ENCODE measurements at places on chromosomes 6 and 20. TPM values are rescaled to one million over a fixed set of nuclear protein-coding genes. Genes with fewer than 3 reads are reported as not detected.
A peak's percentile ranks its signal among the peaks of the same experiment; 100 is the strongest.

ECT2L gene
- not detected for total RNA-seq

LAMA5 gene
- total RNA-seq = 63.9 TPM

APOM gene
- total RNA-seq = 2.6 TPM

SLC26A8 gene
- 0.25 TPM for total RNA-seq

SNPH gene
- 0.90 TPM for total RNA-seq

NFKBIE gene
- 15.5 TPM for total RNA-seq

SLC22A3 gene
- 0.06 TPM for total RNA-seq

PI3 gene
- total RNA-seq = not detected

IL20RA gene
- total RNA-seq = not detected

RNF144B gene
- 0.15 TPM for total RNA-seq

JPH2 gene
- not detected for total RNA-seq

- DNase-seq = no peak
These were observed 6.1 kb downstream of the MMP24 start for GRCh38 chr20:35232575-35232974.

- no peak for DNase-seq
These were observed 107.5 kb downstream of the FYN start for GRCh38 chr6:111765763-111766162.

DNA sequence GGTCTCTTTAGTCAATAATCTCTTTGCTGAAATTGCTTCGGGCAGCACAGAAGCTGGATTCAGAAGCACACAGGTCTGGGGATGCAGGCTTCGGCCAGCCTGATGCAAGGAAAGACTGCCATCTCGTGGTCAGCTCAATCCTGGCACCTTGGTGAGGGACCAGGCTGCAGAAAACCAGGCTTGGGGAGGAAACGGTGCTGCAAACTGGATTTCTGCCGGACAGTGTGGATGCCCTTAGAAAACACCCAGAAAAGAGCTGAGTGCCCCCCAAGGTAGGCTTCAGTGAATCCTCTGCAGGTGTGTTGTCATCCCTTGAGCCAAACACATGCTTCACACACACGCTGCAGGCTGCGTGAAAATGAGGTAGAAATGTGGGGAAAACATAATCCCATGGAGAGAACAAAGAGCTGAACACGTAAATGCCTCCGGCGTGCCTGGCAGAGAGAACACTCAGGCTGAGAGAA, 89.8 kb upstream of the PAX1 start:
- DNase-seq = peak; percentile 84

GRCh38 chr6:140276133-140276532, 901.7 kb upstream of the CITED2 start:
- no peak for DNase-seq

- DNase-seq = no peak
These were observed 75.2 kb downstream of the SLC16A10 start for GRCh38 chr6:111162504-111162903.

- DNase-seq = no peak
These were observed 5.9 kb upstream of the UNC93A start for GRCh38 chr6:167285077-167285770.

- no peak for DNase-seq
These were observed 123.7 kb upstream of the NHSL1 start for GRCh38 chr6:138622967-138623366.

- DNase-seq = peak; percentile 57
These were observed 607.6 kb upstream of the MAN1A1 start for GRCh38 chr6:119957195-119957594.

- DNase-seq = no peak
These were observed 12.3 kb downstream of the MAP3K7 start for GRCh38 chr6:90574610-90575009.

DNA sequence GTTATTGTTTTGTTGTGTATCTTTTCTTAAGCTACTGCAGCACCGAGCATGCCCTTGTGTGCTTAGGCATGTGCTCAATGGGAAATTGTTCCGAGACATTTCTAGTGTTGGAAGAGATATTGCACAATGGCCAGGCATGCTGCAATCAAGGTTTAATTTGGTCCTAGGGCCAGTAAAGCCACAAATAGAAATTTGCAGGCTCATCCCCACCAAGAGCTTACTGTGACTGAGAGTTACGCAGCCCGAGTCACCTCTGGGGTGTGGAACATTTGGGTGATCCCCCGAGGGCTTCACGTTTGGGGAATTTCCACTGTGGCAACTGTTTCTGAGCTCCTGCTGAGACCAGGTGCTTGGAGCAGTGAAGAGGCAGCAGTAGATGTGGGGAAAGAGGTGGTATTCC, 65.8 kb downstream of the ADTRP start:
- DNase-seq = no peak

GRCh38 chr6:125195526-125195925, 42.0 kb downstream of the TPD52L1 start:
- DNase-seq = no peak

- DNase-seq = no peak
These were observed 84.9 kb downstream of the MMS22L start for GRCh38 chr6:97198046-97198565.

GRCh38 chr6:27297857-27298730, 14.0 kb downstream of the POM121L2 start:
- peak; percentile 68 for DNase-seq

DNA sequence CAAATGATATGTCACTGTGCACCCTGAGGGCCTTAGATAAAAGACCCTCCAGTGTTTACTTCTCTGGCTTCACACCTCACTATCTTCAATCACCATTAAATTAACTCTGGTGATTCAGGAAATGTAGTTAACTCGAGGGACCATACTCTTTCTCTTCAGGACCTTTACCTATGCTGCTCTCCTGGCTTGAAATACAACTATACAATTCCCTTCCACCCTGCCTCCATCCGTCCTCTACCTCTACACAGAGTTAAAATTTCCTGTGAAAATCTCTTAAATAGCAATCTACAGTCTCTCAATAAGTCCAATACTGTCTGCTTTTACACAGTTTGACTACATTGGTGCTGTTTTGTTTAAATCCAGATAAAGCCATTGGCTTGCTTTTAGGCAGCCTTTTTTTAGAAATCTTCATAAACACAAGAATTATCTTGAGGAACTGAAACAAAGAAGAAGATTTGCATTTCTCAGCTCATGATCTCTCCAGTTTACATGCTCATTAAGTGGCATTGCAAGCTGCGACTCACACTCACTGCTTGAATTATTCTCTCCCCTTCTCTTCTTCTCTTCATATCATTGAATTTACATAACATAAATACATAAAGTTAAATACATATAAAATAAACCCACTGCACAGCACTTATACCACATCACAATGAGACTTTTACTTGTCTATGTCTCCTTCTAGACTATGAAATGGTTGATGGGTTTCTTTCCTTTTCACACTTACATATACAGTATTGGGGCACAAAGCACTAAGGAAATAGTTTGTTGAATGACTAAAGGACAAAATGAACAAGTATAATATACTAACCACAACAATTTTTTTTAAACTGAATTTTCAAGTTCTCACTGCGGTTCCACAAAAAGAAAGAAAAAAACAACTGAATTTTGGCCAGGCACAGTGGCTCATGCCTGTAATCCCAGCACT, 239.0 kb upstream of the KCNQ5 start:
- DNase-seq = no peak

GRCh38 chr6:4883298-4883697, 107.1 kb downstream of the CDYL start:
- no peak for DNase-seq

- DNase-seq = no peak
These were observed 40.3 kb upstream of the IL20RA start for GRCh38 chr6:137084865-137085617.

- DNase-seq = no peak
These were observed 64.3 kb downstream of the MKKS start for GRCh38 chr20:10369723-10370090.

GRCh38 chr6:145948878-145949613, 15.1 kb downstream of the SHPRH start:
- no peak for DNase-seq

DNA sequence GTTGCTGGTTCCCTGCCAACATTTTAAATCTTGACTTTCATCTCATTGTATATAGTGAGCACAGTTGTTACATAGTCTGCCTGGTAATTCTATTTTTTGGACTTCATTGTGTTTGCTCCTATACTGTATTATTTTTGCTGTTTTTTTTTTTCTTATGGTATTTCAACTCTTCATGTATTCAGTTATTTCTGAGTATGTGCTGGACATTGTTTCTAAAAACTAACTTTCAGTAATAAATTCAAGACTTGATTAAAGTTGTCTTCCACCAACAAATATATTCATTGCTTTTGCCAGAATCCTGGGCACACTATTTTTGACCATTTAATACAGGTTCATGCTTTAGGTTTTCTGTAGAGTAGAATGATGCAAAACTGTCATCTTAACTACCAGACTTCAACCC, 698.3 kb downstream of the MAFB start:
- DNase-seq = no peak

DNA sequence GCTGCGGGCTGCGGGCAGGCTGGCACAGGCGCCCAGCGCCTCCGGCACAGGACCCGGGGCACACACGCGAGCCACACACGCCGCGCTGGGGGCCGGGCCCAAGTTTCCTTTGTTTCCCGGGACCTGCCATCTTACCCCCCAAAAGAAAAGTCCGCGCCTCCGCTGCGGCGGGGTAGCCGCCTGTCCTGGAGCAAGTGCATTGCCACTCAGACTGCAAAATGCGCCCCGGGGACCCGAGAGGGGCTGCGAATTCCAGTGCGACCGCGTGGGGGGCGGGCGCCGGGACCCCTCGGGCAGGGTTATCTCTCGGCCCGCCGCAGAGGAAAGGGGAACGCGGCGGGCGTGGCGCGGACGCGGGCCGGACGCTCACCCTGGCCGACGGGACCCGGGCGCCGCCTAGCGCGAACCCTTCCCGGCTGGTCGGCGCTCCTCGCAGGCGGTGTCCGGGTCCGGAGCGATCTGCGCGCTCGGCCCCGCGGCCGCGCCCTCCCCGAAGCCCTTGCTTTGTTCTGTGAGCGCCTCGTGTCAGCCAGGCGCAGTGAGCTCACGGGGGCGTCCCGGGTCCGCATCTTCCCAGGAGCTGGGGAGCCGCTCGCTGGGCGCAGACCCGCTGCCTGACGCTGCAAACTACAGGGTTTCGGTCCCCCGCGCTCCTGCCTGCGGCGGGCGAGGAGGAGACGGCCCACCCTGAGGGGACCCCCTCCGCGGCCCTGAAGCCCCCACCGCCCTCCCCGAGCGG, 639 bp upstream of the CD24 start:
- peak; percentile 83 for DNase-seq

DNA sequence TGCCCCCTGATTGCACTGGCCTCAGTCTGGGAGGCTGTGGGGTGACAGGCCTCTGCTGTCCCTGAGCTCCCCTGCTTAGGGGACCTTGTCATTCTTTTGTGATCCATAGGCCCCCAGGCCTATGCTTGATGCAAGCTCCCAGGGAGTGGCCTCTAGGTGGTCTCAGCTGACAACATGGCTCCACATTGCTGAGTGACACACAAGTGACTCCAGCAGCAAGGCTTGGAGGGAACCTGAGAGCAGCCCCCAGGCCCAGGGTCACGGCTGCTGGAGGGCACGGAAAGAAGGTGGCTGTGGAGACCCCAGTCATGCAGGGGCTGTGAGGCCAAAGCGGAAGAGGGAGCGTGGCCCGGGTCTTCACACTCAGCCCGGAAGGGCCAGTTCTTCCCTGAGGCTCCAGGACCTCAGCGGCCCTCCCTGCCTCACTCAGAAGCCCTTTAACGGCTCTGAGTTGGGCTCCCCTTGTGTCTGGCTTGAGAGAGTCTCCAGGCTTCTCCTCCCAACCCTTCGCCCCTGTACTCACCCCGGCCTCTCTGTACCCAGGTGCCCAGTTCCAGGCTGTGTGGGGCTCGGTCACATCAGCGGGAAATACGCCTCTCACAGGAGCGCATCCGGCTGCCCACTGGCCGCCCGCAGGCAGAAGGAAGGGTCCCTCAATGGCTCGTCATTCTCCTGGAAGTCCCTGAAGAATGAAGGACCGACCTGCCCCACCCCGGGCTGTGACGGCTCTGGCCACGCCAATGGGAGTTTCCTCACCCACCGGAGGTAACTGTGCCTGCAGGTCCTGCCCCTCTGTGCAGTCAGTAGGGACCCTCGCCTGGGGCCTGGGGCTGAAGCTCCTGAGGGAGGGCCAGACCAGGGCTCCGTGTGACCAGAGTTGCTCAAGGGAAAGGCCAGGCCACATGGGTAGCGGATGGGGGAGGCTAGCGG, 23.7 kb upstream of the PCMTD2 start:
- DNase-seq = no peak

DNA sequence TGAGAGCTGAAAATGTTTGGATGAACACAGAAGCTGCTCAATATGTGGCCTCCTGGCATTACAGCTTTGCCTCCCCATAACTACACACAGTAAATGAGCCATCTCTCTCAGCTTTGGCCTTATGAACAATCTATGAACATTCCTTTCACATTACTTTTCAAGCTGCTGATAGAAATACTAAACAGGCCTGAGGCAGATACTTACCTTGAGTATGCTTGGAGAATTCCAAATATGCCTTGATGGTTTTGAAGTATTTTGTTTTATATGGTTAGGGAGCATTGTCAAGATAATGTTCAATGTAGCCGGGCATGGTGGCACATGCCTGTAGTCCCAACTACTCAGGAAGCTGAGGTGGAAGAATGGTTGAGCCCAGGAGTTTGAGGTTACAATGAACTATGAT, 104.5 kb downstream of the CD24 start:
- no peak for DNase-seq

Data from neural progenitor cell (in vitro differentiated cells).